ENCODE measurements at places on chromosomes 2 and 18.

DNA sequence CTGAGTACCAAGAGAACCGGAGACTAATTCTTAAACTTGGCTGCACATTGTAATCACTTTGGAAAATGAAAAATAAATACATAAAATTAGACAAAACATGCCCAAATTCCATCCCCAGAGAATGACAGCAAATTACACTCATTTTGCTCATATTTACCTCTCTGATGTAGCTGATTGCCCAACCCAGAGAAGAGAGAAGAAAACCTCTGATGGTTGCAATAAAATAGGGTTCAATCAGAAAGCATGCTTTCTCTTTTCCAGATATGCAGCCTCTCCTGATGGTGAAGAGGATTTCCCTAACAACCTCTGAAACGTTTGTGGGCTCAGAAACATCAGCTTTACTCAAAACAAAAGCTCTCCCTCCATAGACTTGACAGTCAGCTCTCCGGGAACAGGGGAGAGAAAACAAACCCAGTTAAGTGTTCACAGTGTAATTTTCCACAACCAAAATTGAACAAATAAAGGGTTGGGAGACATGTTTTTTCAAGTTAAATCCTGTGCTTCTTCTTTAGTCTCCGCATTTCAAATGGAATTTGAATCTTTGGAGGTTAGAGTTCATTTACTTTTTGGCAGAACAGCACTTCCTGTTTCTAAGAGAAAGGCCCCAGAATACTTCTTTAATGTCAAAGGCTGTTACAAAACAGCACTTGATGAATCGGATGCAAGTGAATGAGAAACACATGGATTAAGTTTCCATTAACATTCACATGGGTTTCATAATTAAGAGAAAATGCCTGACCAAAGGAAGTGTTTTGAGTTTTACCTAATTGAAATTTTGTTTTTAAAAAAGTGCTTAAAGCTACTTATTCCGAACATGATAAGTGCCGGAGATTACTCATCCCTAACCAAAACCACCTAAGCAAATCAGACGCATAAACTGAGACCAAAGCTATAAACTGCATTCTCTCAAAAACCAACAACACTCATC, 570.1 kb upstream of the SYT4 start:
- DNase-seq: no peak

DNA sequence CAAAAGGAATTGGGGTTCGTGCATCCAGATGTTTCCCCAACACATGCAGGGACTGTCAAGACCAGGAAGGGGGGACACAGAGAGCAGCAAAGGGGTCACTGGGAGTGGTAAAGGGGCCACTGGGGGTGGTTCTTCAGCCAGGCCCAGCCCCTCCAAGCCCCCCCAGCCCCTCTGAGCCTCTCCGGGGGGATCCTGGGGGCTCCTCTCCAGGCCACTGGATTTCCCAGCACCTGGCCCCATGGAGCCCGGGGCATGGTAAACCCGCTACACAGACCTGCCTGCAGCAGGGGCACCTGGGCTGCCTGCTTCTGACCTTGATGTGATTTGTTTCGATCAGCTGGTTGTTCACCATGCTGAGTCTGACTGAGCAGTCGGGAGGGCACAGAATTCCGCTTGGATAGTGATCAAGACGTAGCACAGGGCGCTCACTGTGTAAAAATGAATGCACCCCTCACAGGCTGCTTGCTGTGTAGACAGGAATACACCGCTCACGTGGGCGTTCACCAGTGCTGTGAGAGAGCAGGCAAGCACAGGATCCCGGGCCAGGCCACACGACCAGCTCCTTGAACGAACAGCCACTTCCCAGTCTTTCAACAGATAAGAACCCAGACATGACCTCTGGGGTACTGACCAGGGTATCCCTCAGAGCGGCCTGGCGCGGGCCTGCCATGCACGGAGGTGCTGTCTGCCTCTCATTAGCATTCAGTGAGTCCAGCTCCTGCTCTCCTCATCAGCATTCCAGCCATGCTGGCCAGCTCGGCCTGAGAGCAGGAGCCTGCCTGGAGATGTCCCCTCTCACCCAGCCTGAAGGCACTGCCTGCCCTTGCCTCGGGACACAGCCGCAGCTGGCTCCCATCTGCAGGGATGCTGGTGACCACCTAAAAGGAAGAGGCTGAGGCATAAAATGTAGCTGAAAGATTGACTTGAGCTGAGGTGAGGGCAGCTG, 73.3 kb upstream of the OTOS start:
- no peak for DNase-seq

DNA sequence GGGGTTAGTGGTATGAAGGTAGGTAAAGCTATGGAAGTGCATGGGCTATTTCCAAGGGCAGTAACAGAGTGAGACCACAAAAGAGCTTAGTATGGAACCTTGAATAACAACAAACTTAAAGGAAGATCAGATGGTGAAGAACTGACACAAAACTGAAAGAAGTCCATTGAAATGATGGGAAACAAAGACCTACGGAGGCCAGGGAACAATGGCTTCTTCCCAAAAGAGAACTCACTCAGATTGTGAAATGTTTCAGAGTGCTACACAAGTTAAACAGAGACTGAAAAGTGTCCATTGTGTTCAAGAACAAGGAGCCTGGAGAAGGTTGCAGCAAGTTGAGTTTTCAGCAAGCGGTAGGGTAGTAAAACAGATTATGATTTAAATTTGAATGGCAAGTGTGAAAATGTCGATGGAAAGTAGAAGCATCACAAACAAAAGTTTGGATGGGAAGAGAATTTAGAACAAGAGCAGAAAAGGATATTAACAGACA, 700.0 kb upstream of the NXPH2 start:
- no peak for DNase-seq

- no peak for DNase-seq
Observed at GRCh38 chr2:184339966-184340365, 258.4 kb upstream of the ZNF804A start.

DNA sequence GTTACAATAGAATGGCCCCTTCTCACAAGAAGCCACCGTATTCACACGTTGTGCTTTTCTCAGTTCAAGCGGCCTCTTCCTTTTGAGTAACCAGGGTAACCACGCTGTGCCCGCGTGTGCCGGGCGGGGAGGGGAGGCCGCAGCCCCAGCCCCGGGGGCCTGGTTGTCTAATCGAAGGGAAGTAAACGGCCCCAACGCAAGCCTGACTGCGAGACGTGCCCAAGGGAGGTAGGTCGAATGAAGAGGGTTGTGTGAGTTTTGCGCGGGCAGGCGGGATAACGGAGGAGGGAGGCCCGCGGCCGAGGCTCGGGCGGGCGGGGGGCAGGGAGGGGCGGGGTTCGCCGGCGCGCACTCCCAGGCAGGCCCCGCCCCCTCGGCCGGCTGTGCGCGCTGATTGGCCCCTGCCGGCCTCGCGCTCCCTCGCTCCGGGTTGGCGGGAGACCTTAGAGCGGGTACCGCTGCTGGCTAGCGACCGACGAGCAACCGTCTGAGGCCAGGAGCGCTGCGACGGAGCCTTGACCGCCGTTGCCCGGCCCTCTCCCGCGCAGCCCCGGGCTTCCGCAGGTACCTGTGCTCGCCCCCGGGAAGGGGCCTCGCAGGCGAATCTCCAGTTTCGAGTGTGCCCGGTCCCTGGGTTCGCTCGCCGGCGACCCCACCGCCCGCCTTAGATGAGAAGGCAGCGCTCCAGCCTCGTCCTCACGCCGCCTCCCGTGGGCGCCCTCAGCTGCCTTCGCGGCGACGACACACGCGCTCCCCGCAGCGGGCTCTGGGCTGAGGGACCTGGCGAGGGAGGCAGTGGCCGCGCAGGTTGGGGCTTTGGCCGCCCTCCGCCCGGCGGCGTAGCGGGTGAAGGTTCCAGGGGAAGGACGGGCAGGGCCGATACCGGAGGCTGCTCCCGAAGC, at the start of gene SPDYA:
TSS of gene SPDYA (plus strand) at position 451 of the 902 bp plus-strand sequence. CDS start 5,181 bp downstream, outside the sequence.
- DNase-seq: peak; percentile 39

GRCh38 chr2:62423883-62424458, 82.0 kb downstream of the TMEM17 start:
- no peak for DNase-seq

DNA sequence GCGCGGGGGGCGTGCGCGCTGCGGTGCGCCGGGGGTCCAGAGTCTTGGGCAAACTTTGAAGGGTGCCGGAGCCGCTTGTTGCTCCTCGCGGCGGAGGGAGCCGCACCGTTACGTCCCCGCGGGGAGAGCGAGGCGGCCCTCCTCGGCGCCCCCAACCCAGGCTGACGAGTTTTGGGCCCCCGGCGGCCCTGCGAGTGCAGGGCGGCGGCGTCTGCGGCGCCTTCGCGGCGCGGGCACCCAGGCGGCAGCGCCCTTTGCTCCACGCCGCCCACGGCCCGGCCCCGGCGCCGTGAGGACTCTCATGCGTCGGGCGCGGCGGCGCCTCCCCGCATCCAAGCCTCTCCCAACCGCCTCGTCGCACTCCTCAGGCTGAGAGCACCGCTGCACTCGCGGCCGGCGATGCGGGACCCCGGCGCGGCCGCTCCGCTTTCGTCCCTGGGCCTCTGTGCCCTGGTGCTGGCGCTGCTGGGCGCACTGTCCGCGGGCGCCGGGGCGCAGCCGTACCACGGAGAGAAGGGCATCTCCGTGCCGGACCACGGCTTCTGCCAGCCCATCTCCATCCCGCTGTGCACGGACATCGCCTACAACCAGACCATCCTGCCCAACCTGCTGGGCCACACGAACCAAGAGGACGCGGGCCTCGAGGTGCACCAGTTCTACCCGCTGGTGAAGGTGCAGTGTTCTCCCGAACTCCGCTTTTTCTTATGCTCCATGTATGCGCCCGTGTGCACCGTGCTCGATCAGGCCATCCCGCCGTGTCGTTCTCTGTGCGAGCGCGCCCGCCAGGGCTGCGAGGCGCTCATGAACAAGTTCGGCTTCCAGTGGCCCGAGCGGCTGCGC, 814 bp downstream of the FZD7 start:
- no peak for DNase-seq

DNA sequence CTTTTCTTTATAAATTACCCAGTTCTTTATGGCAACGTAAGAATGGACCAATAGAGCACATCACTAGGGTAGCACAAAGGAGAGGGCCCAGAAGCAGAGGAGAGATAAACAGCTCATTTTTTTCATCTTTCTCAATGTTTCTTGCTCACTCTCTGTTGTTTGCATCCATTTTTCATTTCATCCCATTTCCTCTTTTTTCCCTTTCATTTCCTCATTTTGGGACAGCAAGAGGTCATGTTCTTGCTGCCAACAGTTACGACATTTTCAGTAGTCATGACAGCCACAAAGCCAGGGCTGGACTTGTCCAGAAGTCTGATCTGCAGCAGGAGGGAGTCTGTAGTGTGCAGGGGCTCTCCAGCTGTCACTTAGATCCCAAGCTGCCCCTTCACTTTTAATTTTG, 52.7 kb upstream of the CYP1B1 start:
- DNase-seq: no peak

DNA sequence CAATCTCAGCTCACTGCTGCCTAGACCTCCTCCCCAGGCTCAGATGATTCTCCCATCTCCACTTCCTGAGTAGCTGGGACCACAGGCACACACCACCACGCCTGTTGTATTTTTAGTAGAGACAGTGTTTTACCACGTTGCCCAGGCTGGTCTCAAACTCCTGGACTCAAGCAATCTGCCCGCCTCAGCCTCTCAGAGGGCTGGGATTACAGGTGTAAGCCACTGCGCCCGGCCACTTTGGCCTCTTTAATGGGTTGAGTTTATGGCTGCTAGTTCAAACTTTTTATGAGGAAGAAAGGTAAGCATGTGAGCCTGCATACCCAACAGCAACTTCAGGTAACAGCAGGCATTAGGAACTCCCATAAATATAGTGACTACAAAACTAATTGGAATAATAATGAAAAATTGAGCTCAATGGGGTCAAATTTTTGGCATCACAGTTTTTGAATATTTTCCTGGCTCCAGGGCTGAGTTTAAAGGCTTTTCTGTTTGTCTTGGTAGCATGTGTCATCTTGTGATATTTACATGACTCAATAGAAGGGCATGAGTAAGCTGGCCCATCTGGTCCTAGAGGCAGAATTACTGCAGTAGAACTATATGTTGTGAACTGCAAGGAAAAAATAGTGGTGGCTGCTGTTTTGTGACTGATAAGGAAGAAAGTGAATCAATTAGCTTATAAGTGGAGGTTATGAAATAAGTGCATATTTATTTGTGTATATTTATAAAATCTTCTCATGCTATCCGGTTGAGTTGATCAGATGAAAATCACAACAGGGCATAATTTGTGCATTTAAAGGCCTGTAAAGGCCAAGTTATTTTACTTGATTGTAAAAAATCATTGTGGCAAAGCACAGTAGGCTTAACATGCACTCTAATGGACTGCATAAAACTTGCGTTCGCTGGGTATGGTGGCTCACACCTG, 24.8 kb downstream of the GALM start:
- no peak for DNase-seq

DNA sequence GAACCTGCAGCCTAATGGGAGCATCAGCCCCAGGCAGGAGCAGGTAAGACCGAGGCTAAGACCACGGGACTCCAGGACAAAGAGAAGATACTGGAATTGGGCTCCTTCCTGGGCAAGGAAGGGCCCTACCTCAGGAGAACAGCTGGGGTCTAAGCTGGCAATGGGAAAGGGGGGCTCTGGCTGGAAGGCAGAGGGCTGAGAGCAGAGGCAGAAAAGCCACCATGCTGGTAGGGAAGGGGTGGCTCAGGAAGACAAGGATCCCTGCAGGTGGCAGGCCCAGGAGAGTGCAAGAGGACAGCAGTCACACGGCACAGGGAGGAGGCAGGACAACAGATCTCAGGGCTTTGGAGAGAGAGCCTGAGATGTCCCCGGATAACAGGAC, 203.5 kb downstream of the NDUFA10 start:
- DNase-seq: no peak

DNA sequence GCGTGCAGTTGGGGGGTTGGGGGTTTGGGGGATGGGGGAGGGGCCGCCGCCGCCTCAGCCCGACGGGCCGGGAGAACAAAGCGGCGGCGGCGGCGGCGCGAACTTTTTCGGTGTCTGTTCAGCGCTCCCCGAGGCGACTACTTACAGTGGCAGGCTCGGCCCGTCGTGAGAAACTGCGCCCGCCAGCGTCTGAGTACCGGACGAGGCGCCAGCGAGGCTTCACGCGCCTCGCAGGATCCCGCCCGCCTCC, 172 bp downstream of the PRKD3 start:
- DNase-seq: no peak

DNA sequence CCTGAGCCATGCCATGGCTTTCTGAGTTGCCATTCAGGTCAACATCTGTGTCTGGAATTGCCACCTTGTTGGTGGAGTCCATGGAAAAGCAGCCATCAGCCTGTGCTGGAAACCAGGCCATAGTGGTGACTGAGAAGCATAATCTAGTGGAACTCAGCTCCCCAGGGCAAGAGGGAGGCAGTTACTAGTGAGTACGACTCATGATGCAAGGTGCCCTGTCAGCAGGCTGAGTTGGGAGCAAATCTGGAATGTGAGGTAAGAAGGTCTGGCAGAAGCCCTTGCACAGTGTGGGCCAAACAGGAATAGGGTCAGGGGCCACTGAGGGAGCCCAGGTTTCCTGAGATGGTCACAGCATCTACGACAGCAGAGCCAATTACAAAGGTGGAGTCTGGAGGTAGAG, 37.1 kb downstream of the SULT1C2 start:
- DNase-seq: no peak

Data from bone marrow (tissue), 2 donors.